ENCODE measurements at places on chromosomes 5 and 9.

DNA sequence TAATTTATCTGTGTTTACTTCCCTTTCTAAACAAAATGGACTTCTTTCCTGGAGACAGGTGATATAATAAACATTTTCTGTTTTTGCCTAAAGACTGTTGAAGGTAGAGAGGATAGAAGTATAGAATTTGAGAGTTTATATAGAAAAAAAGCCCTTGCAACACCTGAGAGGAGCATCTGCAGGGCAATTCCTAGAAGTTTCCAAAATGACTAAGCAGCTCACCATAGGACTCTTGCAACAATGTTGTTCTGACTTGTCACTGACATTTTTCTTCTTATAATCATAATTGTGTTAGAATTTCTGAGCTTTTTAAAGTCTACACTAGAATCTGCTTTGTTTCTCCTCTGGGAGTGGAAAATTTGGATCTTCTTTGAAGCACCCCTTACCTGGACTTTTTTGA lies 216.8 kb downstream of the TUSC1 start:
- no peak for DNase-seq

GRCh38 chr5:181131514-181131913 lies 545 bp upstream of the OR2V1 start:
- no peak for DNase-seq

GRCh38 chr9:69176471-69177171 lies 2.5 kb downstream of the TJP2 start:
- no peak for DNase-seq

- no peak for DNase-seq
Observed at GRCh38 chr5:175538576-175538975, 60.2 kb downstream of the SFXN1 start.

- no peak for DNase-seq
Observed at GRCh38 chr9:36966371-36967097, 67.5 kb downstream of the PAX5 start.

- no peak for DNase-seq
Observed at GRCh38 chr9:27339661-27340284, 42.8 kb upstream of the EQTN start.
